ENCODE measurements at places on chromosomes 11 and 22.

DNA sequence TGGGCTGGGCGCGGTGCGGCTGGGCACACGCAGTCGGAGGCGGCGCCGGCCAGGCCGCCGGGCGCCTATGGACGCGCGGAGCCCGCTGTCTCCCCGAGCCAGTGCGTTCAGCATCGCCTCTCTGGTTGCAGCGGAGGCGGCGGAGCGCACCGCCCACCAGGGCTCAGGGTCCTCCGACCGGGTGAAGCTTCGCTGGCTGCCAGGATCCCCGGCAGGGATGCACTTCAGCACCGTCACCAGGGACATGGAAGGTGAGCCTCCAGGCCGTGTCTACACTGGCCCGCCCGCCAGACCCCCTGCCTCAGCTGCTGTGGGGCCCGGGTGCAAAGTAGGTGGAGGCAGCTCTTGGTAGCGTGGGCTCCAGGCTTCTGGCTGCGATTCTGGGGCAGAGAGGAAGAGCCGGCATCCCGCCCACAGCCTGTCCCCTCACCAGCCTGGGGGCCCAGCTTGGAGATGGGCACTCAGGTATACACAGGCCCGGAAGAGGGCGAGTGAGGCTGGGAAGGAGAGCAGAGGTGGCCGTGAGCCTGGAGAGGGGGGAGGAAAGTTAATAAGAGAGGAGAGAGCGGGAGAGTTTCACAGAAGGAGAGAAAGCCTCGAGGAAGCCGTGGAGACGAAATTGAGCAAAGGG, 1.0 kb upstream of the TBX1 start:
- DNase-seq, result no peak

- peak; percentile 41 for DNase-seq
These were observed 10.0 kb downstream of the PRR33 start for GRCh38 chr11:1881442-1882264.

DNA sequence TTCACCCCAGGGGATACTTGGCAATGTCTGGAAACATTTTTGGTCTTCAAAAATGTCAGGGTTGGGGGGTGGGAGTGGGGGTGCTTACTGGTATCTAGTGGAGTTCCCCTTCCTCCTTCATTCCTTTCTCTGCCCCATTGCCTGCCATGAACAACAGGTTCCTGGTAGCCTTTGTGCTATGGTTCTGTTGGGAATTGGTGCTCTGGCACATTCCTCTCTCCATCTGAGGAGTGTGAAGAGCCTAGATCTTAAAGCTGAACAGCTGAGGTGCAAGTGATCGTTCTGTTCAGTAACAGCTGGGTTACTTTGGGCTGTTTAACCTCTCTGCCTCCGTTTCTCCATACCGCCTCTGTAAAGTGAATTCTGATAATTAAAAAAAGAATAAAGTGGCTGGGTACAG, 64.3 kb downstream of the C22orf31 start:
- DNase-seq, result no peak

DNA sequence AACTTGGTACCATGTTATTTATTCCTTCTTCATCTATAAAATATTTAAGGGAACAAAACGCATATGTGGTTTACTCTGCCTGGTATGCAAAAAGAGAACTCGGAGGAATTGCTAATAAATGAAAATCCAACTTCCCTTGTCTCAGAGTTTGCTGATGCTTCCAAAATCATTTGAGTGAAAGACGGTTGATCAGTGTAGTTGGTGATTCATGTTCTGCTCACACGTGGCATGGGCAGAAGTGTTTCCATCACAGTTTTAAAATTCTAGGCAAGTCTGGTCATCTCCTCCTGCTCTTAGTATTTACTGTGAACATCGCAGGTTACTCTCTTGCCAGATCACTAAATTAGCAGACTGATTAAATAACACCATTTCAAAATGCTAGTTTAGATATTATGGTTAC, 11.9 kb upstream of the PARVB start:
- no peak for DNase-seq

- DNase-seq, result no peak
These were observed 23.6 kb upstream of the LMO2 start for GRCh38 chr11:33915526-33915925.

DNA sequence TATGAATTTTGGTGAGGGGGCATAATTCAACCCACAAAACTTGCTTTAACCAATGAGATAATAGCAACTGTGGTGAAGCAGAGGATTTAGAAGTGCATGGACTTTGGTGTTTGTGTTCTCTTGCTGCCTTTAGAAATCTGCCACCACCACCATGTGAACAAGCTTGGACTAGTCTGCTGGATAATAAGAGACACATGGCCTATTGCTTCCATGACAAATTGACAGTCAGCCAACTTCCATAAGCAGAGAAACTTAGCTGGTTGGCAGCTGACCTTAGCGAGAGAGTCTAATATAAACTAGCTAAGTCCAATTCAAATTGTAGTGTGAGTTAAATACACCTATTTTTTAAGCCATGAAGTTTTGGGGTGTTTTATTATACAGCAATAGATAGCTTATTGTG, 482.1 kb upstream of the ANO5 start:
- no peak for DNase-seq

GRCh38 chr22:43823911-43824665, 12.0 kb upstream of the EFCAB6 start:
- no peak for DNase-seq

GRCh38 chr22:28052825-28053269, 133.8 kb upstream of the PITPNB start:
- DNase-seq, result no peak

- DNase-seq, result no peak
These were observed 80.5 kb downstream of the GRAMD1B start for GRCh38 chr11:123510579-123510905.

- DNase-seq, result no peak
These were observed 314.8 kb upstream of the CADM1 start for GRCh38 chr11:115819014-115819413.
